Left colon (tissue), 2 donors: ENCODE measurements at places on chromosomes 12 and 14. TPM values are rescaled to one million over a fixed set of nuclear protein-coding genes. Genes with fewer than 3 reads are reported as not detected.

Gene HOTAIR
- total RNA-seq, result not detected

Gene TRHDE
- total RNA-seq, result 5.7 TPM

Gene C1R
- total RNA-seq, result 129 TPM

Gene MYH6
- not detected for total RNA-seq

Gene UBE3B
- total RNA-seq, result 50.7 TPM

Gene RFLNA
- 46.2 TPM for total RNA-seq

Gene KERA
- total RNA-seq, result not detected

Gene KRT6C
- total RNA-seq, result not detected

Gene SCFD1
- total RNA-seq, result 79.1 TPM

- no peak for DNase-seq
These were observed 1.6 kb upstream of the NFATC4 start for GRCh38 chr14:24366413-24366720.

DNA sequence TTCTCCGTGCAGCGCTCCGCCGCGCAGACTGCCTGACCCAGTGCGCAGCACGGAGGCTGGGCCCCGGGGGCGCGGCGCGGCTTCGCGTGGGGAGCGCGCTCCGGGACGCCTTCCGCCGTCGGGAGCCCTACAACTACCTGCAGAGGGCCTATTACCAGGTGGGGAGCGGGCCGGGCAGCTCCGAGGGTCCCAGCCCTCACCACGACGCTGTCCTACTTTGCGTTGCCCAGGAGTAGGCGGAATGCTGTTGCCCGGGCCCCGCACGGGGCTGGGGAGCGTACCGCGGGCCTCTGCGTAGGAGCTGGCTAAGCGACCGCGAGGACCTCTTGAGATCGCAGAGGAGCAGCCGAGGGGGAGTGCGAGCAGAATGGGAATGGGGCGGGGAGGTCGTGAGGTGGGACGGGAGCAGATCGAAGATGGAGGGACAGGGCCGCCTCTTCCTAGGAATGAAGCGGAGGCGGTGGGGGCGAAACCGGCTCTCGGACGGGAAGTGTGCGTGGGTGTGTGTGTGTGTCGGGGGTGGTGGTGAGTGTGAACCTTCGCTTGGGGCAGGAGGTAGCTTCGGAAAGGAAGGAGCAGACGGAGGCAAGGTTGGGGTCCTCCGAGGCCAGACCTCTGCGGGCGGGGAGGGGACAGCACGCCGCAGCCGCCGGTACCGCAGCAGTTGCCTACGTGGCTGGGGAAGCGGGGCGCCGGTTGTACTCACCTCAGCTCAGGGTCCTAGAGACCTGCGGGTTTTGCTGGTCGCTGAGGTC is 751 bp downstream of the P3H3 start:
- DNase-seq, result peak; percentile 58

GRCh38 chr14:61379639-61380184 is 58.3 kb downstream of the PRKCH start:
- no peak for DNase-seq

GRCh38 chr14:55084401-55085059 is 33.1 kb downstream of the MAPK1IP1L start:
- DNase-seq, result no peak

DNA sequence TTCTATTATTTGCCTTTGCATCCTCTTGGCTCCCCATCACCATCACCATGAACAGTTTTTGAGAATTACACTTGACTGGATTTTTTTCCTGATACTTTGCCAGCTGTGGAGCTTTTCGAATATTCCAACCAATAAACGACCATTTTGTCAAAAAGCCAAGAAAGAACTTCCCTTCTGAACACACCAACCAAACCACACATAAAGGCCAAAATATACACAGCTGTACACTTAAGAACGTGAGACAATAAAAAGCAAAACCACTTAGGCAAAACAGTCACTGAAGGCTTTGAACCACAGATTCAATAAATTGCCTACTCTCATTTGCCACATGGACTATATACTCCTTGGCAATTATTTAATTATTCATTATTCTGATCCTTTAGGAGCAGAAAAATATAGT is 1.1 kb downstream of the C14orf93 start:
- no peak for DNase-seq

- no peak for DNase-seq
These were observed 158.7 kb downstream of the METTL25 start for GRCh38 chr12:82517027-82517426.

GRCh38 chr14:64491637-64492036 is 12.0 kb downstream of the ZBTB25 start:
- no peak for DNase-seq

DNA sequence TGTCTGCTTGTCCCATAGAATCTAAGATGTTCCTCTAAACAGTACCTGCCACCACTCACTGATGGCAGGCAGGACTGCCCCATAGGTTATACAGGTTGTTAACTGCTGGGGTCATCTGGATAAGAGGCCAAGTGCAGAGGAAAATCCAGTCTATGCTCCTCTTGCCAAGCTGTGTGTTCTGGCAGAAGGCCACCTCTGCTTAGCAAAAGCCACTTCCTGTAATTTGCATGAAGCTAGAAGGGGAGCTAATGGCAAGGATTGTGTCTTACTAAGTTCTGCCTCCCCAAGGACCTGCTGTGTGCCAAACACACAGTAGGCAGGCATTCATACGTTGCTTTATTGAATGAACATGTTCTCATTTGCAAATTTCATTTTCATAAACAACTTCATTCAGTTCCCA is 445.4 kb downstream of the BCL11B start:
- no peak for DNase-seq

GRCh38 chr12:2083008-2083407 is 30.2 kb downstream of the CACNA1C start:
- no peak for DNase-seq

- DNase-seq, result no peak
These were observed 34.6 kb downstream of the PTPRR start for GRCh38 chr12:70885956-70886355.

- no peak for DNase-seq
These were observed 37.1 kb downstream of the LRRK2 start for GRCh38 chr12:40261937-40262336.

- no peak for DNase-seq
These were observed 34.3 kb upstream of the METAP2 start for GRCh38 chr12:95439461-95440230.

DNA sequence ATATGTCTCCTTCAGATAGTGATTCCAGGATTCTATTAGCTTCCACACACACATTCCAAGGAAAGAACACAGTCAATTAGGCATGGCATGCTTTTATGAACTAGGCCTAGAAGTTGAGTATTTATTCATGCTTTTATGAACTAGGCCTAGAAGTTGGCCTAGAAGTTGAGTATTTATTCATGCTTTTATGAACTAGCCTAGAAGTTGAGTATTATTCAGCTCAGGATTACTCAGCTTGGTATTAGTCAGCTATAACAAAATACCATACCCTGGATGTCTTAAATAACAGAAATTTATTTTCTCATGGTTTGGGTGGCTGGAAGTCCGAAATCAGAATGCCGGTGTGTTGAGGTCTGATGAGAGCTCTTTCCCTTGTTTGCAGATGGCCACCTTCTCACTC is 442.7 kb upstream of the FLRT2 start:
- DNase-seq, result no peak

GRCh38 chr12:57213058-57213715 is 3.4 kb upstream of the NXPH4 start:
- peak; percentile 87 for DNase-seq

GRCh38 chr12:76002598-76003354 is 28.8 kb downstream of the PHLDA1 start:
- DNase-seq, result no peak

- DNase-seq, result no peak
These were observed 81.3 kb downstream of the ERGIC2 start for GRCh38 chr12:29299633-29300032.

- no peak for DNase-seq
These were observed 220.3 kb downstream of the ASCL1 start for GRCh38 chr12:103177639-103178255.

DNA sequence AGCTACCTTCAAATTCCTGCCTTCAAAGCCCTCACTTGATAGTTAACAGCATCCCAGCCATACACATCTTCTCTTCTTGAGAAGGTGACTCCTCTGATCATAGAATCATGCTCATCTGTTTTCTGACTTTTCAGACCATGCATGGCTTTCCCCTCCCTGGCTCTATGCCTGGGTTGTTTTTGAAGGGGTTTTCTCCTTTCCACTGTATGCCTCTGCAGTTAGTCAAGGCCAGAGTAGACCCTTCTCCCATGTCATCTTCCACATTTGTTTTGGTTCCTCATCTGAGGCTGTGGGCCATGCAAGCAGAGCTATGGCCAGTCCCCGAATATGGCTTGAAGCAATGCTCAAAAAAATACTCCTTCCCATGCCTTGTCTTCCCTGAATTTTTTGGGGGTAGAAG is 14.3 kb upstream of the MCRS1 start:
- DNase-seq, result no peak

DNA sequence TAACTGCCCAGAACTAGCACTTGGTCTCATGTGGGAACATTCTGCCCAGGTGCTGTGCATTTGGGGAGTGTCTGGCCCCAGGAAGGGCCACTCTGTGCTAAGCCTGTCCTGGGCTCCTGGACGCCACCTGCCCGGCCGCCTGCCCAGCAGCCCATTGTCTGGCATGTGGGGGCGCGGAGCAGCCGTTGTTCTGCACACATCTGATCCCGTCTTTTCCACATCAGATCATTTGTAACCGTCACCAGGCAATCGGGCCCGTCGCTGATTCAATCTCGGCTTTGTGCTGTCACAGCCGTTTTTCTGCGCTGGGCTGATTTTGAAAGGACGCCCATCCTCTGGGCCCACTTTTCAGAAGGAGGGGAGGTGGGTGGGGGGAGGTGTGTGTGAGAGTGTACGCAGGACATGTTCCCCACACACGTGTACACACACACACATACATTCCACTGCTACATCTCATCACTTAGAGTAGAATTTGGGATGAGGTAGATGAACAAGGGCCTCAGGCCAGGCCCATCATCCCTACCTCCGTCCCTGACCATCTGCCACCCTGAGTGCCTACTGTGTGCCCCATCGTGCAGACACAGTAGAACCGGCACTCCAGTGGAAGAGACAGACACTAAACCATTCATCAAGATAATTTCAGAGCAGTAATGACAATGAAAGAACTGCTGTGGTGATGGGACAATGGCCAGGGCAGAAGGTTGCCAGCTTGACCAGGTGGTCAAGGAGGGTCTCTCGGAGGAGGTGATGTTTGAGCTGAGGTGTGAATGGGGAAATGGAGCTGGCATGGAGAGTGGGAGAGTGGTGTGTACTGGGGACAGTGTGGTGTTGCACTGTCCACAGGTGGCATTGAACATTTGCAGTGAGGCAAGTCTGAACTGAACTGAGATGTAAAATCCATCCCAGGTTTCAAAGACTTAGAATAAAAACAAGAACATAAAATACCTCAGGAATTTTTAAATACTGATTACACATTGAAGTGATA is 19.0 kb downstream of the FAM222A start:
- DNase-seq, result peak; percentile 5

- no peak for DNase-seq
These were observed 338.8 kb upstream of the SFSWAP start for GRCh38 chr12:131372171-131372475.
